Thoracic aorta (tissue), 2 donors: ENCODE measurements at places on chromosomes 13 and 19. TPM values are rescaled to one million over a fixed set of nuclear protein-coding genes. Genes with fewer than 3 reads are reported as not detected.

- no peaks in the 10 kb centered on the region for H3K27me3 ChIP-seq
- H3K36me3 ChIP-seq = no peaks in the 10 kb centered on the region
- H3K4me3 ChIP-seq = no peak overlapping the region
- DNase-seq = no peak
Observed at GRCh38 chr19:39936020-39936419, 1.6 kb upstream of the FCGBP start.

GRCh38 chr19:50329146-50329925 is at the start of gene KCNC3:
KCNC3 (minus strand) TSS chr19:50329377; CDS start chr19:50329082, 295 bp downstream.
- peak within 1 kb of the TSS; percentile 3 for H3K27ac ChIP-seq
- H3K4me3 ChIP-seq = peak within 1 kb of the TSS; percentile 66
- H3K4me1 ChIP-seq = peaks cover 11% of the 10 kb centered on the region
- peaks cover 15% of the 10 kb centered on the region for H3K27me3 ChIP-seq
- DNase-seq = peak; percentile 99
- H3K36me3 ChIP-seq = no peaks in the 10 kb centered on the region

DNA sequence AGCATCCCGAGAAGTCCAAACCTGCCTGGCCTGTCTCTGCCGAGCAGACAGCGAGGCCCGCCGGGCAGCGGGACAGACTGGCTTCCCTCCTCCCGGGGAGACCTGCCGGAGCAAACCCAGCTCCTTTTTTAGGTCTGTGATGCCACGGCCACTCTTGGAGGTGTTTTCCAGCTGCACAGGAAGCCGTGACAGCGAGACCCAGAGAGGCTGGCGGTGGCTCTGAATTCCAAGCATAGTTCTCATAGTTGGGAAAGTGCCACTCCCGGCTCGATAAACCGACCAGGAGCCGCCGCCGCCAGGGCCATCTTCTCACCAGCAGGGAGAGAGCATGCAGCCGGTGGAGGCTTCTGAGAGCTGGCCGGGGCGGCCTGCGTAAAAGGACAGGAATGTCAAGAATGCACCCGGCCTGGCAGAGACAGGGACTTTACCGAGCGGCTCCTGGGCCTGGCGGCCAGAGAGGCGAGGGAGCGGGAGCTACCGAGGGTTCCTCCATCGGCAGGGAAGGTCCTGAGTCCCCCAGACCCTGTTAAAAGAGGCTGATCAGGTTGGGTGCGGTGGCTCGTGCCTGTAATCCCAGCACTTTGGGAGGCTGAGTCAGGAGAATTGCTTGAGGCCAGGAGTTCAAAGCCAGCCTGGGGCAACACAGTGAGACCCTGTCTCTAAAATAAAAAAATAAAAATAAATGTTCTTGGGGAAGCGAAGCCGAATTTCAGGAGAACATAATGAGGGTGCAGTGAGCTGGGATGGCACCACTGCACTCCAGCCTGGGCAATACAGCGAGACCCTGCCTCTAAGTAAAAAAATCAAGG is 64.9 kb downstream of the GADD45B start:
- H3K36me3 ChIP-seq = no peaks in the 10 kb centered on the region
- peaks cover 44% of the 10 kb centered on the region for H3K4me1 ChIP-seq
- peak; percentile 75 for DNase-seq

GRCh38 chr13:71860547-71861138 is 6.4 kb downstream of the DACH1 start:
- peaks cover 10% of the 10 kb centered on the region for H3K4me1 ChIP-seq
- no peak for DNase-seq
- H3K36me3 ChIP-seq = no peaks in the 10 kb centered on the region
- no peak overlapping the region for H3K4me3 ChIP-seq
- no peaks in the 10 kb centered on the region for H3K27me3 ChIP-seq

DNA sequence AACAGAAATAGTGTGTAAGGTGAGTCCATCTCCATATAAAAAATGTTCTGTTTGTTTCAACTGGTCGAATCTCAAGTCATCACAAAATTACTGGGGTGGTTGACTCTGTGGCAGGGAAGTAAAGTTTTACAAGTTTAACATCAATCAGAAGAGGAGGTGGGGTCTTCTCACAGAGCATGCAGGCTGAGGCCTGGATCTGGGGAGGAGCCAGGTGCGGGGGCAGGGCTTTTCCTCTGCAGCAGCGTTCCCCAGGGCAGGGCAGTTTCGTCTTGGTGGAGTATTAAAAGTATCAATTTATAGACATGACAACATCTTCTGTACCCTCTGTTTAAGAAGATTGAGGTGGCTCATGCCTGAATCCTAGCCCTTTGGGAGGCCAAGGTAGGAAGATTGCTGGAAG is 68.8 kb downstream of the SLC7A9 start:
- H3K4me1 ChIP-seq = no peaks in the 10 kb centered on the region
- no peaks in the 10 kb centered on the region for H3K27me3 ChIP-seq
- H3K4me3 ChIP-seq = no peak overlapping the region
- H3K36me3 ChIP-seq = no peaks in the 10 kb centered on the region
- no peak for DNase-seq

- no peaks in the 10 kb centered on the region for H3K36me3 ChIP-seq
- H3K4me1 ChIP-seq = no peaks in the 10 kb centered on the region
- no peaks in the 10 kb centered on the region for H3K27me3 ChIP-seq
- H3K27ac ChIP-seq = no peak overlapping the region
Observed at GRCh38 chr13:109743706-109744453, 42.5 kb downstream of the IRS2 start.

GRCh38 chr13:42100960-42101359 is 52.5 kb downstream of the DGKH start:
- H3K36me3 ChIP-seq = no peaks in the 10 kb centered on the region
- no peaks in the 10 kb centered on the region for H3K27me3 ChIP-seq
- H3K4me3 ChIP-seq = no peak overlapping the region
- peaks cover 15% of the 10 kb centered on the region for H3K4me1 ChIP-seq
- H3K27ac ChIP-seq = no peak overlapping the region

DNA sequence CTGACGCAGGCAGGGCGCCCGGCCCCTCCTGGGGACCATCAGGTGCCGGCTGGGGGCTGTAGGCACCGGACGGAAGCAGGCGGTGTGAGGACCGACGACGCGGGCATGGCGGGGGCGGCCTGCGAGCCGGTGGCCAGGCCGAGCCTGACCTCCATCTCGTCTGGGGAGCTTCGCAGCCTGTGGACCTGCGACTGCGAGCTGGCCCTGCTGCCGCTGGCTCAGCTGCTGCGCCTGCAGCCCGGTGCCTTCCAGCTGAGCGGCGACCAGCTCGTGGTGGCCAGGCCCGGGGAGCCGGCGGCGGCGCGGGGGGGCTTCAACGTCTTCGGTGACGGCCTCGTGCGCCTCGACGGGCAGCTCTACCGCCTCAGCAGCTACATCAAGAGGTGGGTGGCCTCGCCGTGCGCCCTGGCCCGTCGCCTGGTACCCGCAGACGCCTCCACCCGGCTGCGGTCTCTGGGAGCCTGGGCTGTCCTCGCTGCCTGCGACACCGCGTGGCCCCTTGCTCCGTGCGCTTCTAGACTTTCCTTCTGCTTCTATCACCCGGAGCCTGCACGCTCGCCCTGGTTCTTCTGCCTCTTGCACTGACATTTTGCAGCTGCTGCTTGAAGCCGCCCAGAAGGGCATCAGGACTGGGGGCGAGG is 460 bp downstream of the MEDAG start:
- no peak for DNase-seq
- peak overlapping the region; percentile 88 for H3K4me3 ChIP-seq
- H3K36me3 ChIP-seq = no peaks in the 10 kb centered on the region
- H3K27ac ChIP-seq = peak overlapping the region; percentile 98

GRCh38 chr13:84946192-84946591 is 853.0 kb downstream of the SLITRK6 start:
- no peak for DNase-seq
- no peaks in the 10 kb centered on the region for H3K27me3 ChIP-seq
- H3K36me3 ChIP-seq = no peaks in the 10 kb centered on the region

DNA sequence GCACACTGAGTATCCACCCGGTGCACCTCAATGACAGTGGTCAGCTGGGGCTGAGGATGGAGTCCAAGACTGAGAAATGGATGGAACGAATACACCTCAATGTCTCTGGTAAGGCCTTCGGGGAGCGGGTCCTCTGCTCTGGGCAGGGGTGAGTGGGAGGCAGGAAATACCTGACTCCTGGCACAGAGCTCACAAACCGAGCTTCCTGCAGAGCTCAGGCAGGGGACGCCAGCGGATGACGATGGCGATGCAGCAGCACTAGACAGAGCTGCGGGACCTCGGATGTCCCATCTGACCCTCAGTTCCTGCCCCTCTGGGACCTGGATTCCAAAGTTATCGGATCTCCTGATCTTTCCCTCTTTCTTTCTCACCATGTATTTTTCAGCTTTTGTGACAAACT is 3.8 kb downstream of the CD22 start:
- H3K4me1 ChIP-seq = no peaks in the 10 kb centered on the region
- H3K27ac ChIP-seq = no peak overlapping the region
- DNase-seq = no peak
- no peaks in the 10 kb centered on the region for H3K27me3 ChIP-seq
- no peaks in the 10 kb centered on the region for H3K36me3 ChIP-seq

- no peak for DNase-seq
- H3K4me1 ChIP-seq = no peaks in the 10 kb centered on the region
- H3K27ac ChIP-seq = no peak overlapping the region
- H3K36me3 ChIP-seq = peaks cover 3% of the 10 kb centered on the region
Observed at GRCh38 chr13:113539822-113540221, 44.7 kb upstream of the TFDP1 start.

- no peaks in the 10 kb centered on the region for H3K27me3 ChIP-seq
- no peak for DNase-seq
- H3K27ac ChIP-seq = no peak overlapping the region
- H3K4me3 ChIP-seq = no peak overlapping the region
- H3K36me3 ChIP-seq = no peaks in the 10 kb centered on the region
Observed at GRCh38 chr13:51101636-51102235, 9.3 kb downstream of the C13orf42 start.

- peak overlapping the region; percentile 91 for H3K27ac ChIP-seq
- peaks cover 53% of the 10 kb centered on the region for H3K4me1 ChIP-seq
- H3K4me3 ChIP-seq = peak overlapping the region; percentile 74
- no peak for DNase-seq
- no peaks in the 10 kb centered on the region for H3K27me3 ChIP-seq
Observed at GRCh38 chr19:11375143-11375948, 880 bp downstream of the SWSAP1 start.

- no peaks in the 10 kb centered on the region for H3K27me3 ChIP-seq
- DNase-seq = no peak
- no peak overlapping the region for H3K27ac ChIP-seq
Observed at GRCh38 chr13:25440061-25440460, 68.3 kb downstream of the ATP8A2 start.

DNA sequence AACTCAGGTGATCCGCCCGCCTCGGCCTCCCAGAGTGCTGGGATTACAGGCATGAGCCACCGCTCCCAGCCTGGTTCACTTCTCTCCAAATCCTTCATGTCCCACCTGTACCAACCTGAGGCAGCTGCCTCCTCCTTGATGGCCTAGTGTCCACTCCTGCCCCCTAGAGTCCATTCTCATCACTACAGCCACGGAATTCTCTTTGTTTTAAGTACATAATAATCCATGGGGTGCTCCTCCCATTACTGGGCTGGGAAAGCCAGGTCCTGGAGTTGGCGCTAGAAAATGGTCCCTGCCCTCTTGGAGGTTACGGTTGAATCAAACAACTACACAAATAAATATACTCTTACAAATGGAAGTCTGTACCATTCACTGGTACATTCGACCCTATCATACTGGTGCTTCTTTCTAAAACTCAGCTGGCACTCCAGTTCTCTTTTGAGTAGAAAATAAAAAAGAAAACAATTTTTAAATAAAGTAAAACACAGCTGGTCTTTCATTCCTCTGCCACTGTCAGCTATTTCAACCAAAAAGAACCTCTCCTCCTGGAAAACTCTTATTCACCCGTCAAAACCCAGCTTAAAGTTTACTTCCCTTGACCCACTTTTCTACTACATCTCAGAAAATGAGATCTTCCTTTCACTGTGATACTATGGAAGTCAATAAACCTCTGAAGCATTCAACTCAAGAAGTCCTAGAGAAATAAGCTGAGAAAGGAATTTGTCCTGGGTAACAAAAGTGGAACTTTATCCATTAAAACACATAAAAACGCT is 22.4 kb upstream of the ARHGEF18 start:
- H3K27ac ChIP-seq = no peak overlapping the region
- H3K36me3 ChIP-seq = no peaks in the 10 kb centered on the region
- H3K27me3 ChIP-seq = no peaks in the 10 kb centered on the region
- no peak overlapping the region for H3K4me3 ChIP-seq
- DNase-seq = no peak
- peaks cover 4% of the 10 kb centered on the region for H3K4me1 ChIP-seq

- H3K27ac ChIP-seq = no peak overlapping the region
- no peak overlapping the region for H3K4me3 ChIP-seq
Observed at GRCh38 chr13:98787996-98788395, 35.5 kb upstream of the SLC15A1 start.

DNA sequence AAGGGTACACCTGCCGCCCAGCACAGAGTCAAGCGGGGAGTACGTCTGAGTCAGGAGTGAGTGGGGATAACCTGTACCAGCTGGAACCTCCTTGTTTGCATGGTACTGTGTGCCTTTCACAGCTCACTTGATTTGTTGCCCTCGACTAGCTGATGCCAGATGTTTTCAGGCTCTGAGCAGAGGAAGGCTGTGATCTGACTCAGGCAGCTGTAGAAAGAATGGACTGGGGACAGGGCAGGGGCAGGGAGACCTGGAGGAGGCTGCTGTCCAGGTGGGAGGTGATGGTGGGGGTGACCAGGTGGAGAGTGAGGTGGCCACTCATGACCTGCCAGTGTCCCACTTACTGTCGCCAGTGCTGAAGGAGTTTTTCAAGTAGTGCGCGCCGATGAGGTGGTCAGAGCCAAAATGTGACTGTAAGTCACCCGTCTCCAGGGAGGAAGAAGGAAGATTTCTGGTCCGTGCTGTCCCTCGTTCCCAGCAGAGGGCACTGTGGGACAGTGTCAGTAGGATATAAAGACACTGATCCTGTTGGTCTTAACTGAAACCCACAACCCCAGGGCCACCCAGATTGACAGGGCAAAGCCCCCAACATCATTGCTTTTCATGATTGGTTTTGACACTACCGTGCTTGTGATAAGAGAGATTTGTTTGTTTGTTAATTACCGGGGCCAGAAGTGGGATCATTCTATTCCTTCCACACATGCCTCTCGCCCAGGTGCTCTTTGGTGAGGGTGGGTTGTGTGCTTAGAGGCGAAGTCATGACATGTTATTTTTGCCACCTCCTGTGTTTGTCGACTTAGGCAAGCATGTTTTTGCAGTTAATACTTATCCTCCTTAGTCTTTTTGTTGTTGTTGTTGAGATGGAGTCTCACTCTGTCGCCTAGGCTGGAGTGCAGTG is 128.4 kb downstream of the DPF1 start:
- no peak overlapping the region for H3K27ac ChIP-seq
- peaks cover 8% of the 10 kb centered on the region for H3K36me3 ChIP-seq
- no peaks in the 10 kb centered on the region for H3K27me3 ChIP-seq
- no peak overlapping the region for H3K4me3 ChIP-seq
- peak; percentile 16 for DNase-seq

- no peaks in the 10 kb centered on the region for H3K36me3 ChIP-seq
- no peak overlapping the region for H3K4me3 ChIP-seq
- peaks cover 44% of the 10 kb centered on the region for H3K4me1 ChIP-seq
- H3K27ac ChIP-seq = no peak overlapping the region
- H3K27me3 ChIP-seq = no peaks in the 10 kb centered on the region
Observed at GRCh38 chr13:41004875-41005693, 14.0 kb downstream of the ELF1 start.

- no peaks in the 10 kb centered on the region for H3K27me3 ChIP-seq
- DNase-seq = peak; percentile 45
- H3K4me3 ChIP-seq = peak within 1 kb of the TSS; percentile 85
- H3K36me3 ChIP-seq = no peaks in the 10 kb centered on the region
- H3K27ac ChIP-seq = peak within 1 kb of the TSS; percentile 89
Observed at GRCh38 chr13:32427852-32428580, at the start of gene N4BP2L1. N4BP2L1 (minus strand) TSS chr13:32428130; CDS start chr13:32428082, 48 bp downstream.

Gene CBLC
- total RNA-seq = not detected

Gene DENND1C
- total RNA-seq = 2.7 TPM

Gene ZNF730
- not detected for total RNA-seq

Gene SPINT2
- total RNA-seq = 218 TPM

Gene ADM5
- total RNA-seq = 2.8 TPM

Gene PNMA8B
- 4.9 TPM for total RNA-seq

Gene MBD3L3
- total RNA-seq = not detected

Gene ONECUT3
- not detected for total RNA-seq
